HL-60 (cell line): ENCODE measurements at places on chromosomes 16 and 17.

DNA sequence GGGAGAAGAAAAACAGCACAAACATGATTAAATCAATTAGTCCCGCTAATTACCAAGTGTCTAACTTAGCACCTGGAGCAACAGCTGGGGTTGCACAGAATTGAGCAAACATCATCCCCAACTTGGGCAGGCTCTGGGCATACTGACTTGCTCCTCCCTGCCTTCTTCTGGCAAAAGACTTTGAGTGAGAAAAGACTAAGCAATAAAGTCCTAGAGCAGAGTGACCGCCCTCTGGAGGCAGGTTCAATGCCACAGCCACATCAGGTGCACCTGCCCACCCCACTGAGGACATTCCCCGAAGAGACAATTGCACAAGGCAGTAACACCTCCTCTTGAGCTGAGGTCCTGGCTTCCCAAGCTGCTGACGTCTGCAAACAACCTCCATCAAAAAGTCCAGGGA lies 358.3 kb downstream of the SOX9 start:
- DNase-seq, result no peak

DNA sequence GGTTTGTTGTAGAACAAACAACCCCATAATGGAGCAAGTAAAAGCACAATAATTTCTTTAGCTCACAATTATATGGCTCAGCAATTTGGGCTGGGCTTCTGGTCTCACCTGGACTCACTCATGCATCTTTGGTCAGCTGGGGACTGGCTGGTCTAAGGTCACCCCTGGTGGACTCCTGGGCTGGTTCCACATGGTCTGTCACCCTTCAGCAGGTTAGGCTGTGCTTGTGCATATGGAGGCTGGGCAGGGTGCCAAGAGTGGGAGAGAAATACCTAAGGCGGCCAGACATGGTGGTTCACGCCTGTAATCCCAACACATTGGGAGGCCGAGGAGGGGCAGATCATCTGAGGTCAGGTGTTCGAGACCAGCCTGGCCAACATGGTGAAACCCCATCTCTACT lies 27.0 kb upstream of the SMURF2 start:
- DNase-seq, result no peak

- no peak for DNase-seq
Observed at GRCh38 chr16:50154420-50154950, 1.4 kb downstream of the TENT4B start.

- DNase-seq, result no peak
Observed at GRCh38 chr17:33562792-33563191, 269.7 kb upstream of the ASIC2 start.

- DNase-seq, result no peak
Observed at GRCh38 chr16:49307176-49307575, 25.5 kb upstream of the CBLN1 start.

- DNase-seq, result no peak
Observed at GRCh38 chr16:68848786-68849185, 5.5 kb downstream of the TANGO6 start.

DNA sequence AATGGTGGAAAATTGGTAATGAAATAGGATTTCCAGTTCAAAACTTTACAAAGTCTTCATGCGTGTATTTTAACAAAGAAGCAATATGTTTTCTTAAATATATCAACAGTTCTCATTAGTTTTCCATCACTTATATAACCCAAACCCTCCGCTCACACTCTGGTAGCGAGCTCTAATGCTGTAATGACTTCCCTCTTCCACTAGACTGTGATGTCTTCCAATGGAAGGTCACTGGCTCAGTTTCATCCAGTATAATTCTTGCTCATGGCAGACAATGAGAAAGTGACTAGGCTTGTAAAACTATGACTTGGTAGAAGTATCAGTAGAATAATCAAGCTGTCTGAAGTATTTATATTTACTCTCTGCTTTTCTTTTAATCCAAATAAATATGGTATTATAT lies 32.8 kb downstream of the NETO2 start:
- DNase-seq, result no peak

- DNase-seq, result no peak
Observed at GRCh38 chr16:48146131-48146530, 9.7 kb downstream of the ABCC12 start.

GRCh38 chr16:66322174-66322573 lies 44.3 kb upstream of the CDH5 start:
- no peak for DNase-seq

DNA sequence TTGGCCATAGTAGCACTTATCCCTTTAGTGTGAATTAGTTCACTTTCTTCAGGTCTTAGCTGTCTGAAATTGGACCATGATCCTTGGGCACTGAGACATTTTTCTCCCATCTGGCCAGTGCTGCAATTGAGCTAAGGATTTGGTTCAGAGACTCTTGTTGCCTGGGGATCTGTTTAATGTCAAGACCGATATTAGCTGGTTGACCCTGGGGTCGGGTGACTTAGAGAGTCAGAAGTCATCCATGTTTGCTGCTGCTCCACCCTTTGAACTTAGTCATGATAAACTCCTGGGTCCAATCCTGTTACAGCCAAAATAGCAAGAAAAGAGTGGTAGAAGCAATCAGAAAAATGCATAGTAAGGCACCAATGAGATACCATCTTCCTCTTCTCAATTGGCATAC lies 45.8 kb upstream of the TOX3 start:
- DNase-seq, result no peak

- no peak for DNase-seq
Observed at GRCh38 chr16:11315510-11315909, 29.7 kb upstream of the RMI2 start.

- DNase-seq, result no peak
Observed at GRCh38 chr16:66568355-66568754, 2.1 kb downstream of the CMTM1 start.

- no peak for DNase-seq
Observed at GRCh38 chr17:7922269-7922844, 6.3 kb upstream of the RNF227 start.

DNA sequence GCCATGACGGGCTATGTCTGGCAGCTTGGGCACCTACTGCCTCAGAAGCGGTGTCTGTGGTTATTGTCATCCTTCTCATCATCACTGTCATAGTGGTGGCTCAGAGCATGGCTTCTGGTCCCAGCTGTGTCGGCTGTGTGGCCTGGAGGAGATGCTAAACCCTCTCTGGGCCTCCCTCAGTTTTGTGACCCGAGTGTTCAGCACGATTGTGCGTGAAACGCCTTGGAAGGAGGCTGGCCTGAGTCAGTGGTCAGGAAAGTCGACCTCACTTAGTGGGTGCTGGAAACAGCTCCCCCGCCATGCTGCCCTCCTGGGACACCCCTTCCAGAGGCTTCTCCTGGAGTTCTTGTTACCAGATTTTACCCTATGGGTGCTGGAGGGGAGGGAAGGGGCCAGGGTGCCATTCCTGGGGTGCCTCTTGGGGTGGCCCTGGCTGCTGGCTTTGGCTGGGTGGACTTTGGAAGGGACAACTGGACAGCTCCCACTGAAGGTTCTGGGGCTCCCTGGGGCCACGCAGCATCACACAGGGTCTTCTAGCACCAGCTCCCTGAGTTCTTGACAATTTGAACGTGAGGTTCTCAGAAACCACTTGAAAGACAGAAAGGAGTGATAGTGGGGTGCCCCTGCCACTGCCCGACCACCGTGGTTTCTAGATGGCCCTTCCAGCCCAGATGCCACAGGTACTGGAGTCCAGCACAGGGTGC lies 226.5 kb upstream of the GSE1 start:
- DNase-seq, result no peak

DNA sequence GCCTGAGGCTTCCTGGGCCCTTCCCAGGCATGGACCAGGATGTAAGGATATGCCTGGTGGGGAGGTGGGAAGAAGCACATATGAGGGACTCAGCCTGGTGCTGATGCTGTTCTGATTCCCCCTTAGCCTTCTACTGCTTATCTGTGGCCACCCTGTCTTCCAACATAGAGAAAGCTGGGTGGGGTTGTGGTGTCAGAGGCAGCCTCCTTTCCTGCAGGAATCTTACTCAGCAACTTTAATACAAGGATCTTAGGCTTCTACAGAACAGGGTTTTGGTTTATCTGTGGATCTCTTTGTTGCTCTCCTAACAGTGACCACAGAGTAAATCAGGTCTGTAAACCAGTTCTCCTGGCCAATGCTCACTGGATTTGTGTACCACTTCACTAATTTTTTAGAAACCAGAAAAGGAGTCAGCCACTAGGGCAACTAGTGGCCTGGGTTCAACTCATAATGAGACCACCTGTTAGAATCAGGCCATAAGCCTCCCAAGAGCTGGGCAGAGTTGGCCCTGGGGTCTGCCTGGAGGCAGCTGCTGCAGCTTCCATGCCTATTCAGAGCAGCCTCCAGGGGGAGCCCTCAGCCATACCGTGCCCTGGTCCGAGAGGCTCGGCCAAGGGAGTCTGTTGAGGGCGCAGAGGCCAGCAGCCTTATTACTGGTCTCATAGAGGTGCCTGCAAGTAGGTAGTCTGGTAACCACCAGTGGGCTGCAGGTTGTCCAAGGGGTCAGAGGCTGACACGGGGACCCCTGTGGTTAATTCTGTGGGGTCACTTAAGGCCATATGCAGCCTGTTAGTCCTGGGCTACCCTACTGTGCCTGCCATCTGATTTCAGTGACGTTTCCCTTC lies 7.1 kb downstream of the HAS3 start:
- peak; percentile 60 for DNase-seq
